ENCODE measurements at places on chromosomes 1 and 21.

DNA sequence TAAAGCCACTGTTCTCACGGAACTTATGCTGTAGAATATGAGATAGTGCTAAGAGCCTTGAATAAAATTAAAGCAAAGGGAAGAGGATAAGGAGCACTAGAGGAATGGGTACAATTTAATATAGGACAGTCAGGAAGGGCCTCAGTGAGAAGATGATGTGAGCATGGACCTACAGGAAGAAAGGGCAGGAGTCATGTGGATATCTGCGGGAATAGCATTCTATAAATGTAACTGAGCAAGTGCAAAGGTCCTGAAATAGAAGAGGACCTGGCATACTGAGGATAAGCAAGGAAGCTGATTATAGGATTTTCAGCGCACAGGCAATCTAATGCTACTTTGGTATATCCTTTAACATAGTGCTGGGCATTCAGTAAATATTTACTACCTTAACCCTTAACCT, 12.6 kb upstream of the BCAS2 start:
- no peak for DNase-seq

GRCh38 chr1:11851180-11851579, 3.6 kb upstream of the NPPA start:
- DNase-seq = no peak

GRCh38 chr1:1004780-1005697, 5.1 kb upstream of the HES4 start:
- no peak for DNase-seq

DNA sequence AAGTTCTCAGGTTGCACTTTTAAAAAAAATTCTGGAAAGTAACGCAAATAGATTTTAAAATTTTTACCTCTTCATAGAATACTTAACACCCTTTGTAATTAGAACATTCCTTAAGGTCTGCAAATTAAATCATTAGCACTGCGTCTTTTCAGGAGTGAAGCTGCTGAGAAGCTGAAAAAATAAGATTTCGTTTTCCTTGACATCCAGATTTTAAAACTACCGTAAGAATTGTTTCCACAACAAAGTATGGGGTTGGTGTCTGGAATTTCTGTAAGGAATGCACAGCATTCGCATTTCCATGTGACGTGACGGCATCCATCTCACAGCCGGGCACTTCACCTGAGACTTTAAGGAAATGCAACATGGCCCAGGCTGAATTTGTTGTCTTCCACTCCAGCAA, 76.3 kb upstream of the COX20 start:
- no peak for DNase-seq

- DNase-seq = no peak
Measured at GRCh38 chr1:4673494-4673893, 19.1 kb downstream of the AJAP1 start.

GRCh38 chr1:180672505-180672904, 40.7 kb downstream of the XPR1 start:
- DNase-seq = no peak

DNA sequence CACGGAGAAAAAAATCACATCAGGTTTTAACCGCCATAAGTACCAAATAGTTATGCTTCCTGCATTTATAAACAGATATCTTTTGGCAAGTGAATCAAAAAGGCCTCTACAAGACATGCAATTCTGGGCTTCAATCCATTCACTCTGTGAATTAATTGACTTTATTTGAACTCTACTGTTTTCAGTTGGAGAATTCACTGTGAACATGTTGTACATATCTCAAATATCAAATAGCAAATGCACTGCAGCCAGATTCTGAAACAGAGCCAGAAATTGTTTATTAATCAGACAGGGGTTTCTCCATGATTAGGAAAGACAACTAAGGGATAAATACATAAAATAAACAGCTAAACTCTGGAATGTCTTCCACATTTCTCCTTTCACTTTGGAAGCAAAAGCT, 445.4 kb upstream of the NFIA start:
- DNase-seq = no peak

DNA sequence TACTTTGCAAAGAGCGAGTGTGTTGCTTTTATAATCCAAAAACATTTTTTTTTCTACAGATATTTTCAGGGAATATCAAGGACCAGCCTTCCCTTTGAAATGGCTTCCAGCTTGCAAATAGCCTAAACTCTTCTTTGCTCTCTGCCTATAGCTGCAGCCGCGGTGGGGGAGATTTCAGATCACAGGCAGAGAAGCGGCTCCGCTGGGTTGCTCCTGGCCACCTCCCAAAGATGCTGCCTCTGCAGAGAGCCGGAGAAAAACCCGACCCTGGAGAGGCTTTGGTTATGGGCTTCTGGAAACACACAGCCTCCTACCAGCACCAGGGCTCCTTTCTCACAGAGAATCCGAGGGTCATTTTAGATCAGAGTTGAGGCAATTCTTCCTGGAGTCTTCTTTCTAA, 18.6 kb upstream of the PAX7 start:
- DNase-seq = no peak

DNA sequence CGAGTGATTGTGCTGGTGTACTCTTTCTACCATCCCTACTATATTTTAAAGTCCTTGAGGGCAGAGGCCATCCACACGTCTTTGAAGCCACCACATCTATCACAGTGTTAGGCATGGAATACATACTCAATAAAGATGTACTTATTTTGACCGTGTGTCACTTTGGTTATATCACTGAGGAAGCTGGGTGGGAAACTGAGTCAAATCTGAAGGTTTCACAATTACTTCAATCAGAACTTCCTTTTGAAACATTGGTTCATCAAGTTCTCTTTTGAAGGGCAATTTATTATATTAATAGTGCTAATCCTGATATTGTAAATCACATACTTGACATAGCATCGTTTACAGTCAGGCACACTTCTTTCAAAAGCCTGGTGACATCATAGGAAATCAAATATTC, 53.3 kb upstream of the ATP1B1 start:
- no peak for DNase-seq

DNA sequence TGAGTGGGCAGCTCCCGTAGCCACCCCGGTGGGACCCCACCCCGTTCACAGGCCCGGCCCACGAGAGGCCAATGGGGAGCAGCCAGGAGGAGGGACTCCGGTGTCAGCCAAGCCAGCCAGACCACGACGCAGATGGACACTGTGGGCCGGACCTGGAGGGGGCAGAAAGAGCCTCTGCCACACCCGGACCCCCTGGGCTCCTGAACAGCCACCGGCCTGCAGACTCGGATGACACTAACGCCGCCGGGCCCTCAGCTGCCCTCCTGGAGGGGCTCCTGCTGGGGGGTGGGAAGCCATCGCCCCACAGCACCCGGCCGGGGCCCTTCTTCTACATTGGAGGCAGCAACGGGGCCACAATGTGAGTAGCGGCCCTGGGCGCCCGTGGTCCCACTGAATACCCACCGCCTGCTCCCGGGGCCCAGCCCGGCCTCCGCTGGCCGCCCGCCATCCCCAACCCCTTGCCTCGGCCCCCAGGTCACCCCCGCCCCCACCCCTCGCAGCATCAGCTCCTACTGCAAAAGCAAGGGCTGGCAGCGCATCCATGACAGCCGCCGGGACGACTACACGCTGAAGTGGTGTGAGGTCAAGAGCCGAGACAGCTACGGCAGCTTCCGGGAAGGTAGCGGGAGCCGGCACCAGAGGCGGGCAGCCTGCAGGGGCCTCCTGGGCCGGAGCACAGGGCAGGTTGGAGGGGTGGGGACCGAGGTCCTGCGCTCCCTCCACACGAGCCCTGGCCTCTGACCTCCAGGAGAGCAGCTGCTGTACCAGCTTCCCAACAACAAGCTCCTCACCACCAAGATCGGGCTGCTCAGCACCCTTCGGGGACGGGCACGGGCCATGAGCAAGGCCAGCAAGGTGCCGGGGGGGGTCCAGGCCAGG, 6.5 kb downstream of the TTLL10 start:
- DNase-seq = no peak

- DNase-seq = no peak
Measured at GRCh38 chr1:24986372-24986965, 56.4 kb upstream of the RUNX3 start.

DNA sequence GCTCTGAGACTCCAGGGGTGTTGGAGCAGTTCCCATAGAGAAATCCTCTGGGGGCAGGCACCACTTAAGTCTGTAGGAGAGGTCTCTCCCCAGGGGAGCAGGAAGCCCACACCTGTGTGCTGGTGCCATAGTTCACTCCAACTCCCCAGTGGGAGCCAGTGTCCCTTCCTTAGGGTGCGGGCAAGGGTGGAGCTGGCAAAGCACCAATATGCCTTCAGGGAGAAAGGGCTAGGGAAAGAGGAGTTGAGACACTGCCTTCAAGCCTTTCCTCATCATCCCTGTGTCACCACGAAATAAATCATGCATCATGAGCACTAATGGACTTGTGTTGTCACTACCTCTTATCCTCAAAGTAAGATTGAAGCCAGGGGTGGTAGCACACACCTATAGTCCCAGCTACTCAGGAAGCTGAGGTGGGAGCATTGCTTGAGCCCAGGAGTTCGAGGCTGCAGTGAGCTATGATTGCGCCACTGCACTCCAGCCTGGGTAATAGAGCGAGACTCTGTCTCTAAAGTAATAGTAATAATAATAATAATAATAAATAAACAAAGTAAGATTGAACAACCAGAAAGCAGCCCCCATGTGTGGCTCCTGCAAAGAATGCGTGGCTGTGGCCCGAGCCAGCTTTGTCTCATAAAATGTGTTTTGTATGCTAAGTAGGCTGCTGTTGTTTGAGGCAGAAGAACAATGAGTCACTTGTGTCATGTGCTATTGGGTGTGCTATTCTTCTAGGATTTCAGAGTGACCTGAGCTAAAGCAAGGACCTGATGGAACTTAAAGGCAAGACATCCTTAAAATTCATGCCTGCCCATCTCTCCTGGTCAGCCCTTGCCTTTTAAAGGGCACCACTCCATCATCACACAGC, 6.7 kb upstream of the TIE1 start:
- no peak for DNase-seq

DNA sequence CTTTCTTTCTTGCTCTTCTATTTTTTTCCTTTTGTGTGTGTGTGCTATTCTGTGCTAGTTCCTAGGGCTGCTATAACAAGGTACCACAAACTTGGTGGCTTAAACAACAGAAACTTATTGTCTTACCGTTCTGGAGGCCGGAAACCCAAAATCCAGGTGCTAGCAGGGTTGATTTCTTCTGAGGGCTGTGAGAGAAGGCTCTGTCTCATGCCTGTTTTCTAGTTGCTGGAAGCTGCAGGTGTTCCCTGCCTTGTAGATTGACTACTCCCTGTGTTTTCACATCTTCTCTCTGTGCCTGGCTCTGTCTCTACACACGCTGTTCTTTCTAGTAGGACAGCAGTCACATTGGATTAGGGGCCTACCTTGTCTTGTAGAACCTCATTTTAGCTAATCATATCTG, 150.9 kb upstream of the DSCAM start:
- no peak for DNase-seq

- DNase-seq = no peak
Measured at GRCh38 chr1:64686828-64687724, 57.8 kb upstream of the RAVER2 start.

GRCh38 chr1:21280011-21280471, 10.2 kb downstream of the ECE1 start:
- no peak for DNase-seq

- DNase-seq = no peak
Measured at GRCh38 chr1:18166341-18166740, 58.7 kb downstream of the IGSF21 start.

GRCh38 chr1:39178541-39179431, 25.7 kb upstream of the MACF1 start:
- no peak for DNase-seq

DNA sequence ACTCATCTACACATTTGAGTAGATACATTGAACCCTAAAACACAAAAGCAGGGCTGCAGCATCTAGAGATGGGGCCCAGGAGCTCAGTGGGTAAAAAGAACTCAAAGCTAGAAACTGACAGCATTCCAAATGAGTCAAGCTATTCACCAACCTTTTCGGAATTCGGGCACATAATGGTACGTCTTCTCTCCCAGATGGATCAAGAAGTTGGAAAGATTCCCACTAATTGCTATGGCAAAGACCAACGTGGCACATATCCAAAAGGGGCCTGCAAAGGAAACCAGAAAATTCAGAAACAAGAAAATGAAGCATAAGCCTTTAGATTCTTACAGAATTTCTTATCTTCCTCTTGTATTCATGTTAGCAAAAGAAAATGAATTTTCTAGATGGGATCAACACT, 18.4 kb downstream of the YIPF1 start:
- DNase-seq = no peak

GRCh38 chr1:202844935-202845334, 34.2 kb downstream of the PCAT6 start:
- DNase-seq = no peak

- DNase-seq = no peak
Measured at GRCh38 chr21:21730512-21730911, 732.3 kb downstream of the NCAM2 start.

GRCh38 chr1:229190057-229190575, 80.8 kb upstream of the RAB4A start:
- no peak for DNase-seq

GRCh38 chr1:33335020-33335419, 14.1 kb upstream of the A3GALT2 start:
- DNase-seq = no peak

- no peak for DNase-seq
Measured at GRCh38 chr1:36239941-36240637, 15.8 kb downstream of the THRAP3 start.

DNA sequence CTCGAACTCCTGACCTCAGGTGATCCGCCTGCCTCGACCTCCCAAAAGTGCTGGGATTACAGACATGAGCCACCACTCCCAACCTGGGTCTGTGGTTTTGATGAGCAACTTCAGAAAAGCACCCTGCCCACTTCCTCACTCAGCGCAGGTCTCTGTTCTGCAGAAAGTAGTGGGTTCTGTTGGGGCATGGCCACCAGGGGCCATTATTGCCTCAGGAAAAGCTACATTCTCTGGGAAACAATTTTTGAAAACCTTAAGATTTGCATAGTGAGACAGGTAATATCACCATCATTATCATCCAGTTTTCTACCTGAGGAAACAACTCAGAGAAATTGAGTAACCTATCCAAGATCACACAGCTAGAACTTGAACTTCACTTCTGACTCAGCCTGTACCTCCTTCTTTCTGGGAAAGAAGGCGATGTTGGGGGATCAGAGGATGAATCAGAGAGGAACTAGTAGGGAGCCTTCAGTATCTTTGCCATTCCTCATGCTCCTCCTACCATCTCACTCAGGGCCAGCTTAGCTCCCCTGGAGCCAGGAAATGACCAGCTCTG, 7.1 kb upstream of the NES start:
- no peak for DNase-seq

DNA sequence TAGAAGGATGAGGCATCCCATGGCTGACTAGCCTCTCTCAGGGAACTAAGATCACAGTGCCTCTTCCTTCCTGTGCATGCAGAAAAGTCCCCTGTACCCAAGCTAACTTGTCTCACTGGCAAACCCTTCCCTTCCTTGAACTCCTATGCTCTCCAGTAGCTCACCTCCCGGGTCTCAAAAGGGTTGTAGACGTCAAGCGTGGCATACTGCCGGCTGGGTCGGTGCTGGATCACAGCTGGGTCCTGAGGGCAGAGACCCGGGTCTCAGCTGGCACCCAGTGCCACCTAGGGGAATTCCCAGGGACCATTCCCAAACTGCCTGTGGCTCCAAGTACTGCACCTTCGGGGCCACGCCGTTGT, 688 bp downstream of the SCAMP3 start:
- DNase-seq = no peak

- DNase-seq = no peak
Measured at GRCh38 chr1:29973406-29973805, 737.1 kb downstream of the PTPRU start.
